ENCODE measurements at places on chromosomes 11 and 22.

DNA sequence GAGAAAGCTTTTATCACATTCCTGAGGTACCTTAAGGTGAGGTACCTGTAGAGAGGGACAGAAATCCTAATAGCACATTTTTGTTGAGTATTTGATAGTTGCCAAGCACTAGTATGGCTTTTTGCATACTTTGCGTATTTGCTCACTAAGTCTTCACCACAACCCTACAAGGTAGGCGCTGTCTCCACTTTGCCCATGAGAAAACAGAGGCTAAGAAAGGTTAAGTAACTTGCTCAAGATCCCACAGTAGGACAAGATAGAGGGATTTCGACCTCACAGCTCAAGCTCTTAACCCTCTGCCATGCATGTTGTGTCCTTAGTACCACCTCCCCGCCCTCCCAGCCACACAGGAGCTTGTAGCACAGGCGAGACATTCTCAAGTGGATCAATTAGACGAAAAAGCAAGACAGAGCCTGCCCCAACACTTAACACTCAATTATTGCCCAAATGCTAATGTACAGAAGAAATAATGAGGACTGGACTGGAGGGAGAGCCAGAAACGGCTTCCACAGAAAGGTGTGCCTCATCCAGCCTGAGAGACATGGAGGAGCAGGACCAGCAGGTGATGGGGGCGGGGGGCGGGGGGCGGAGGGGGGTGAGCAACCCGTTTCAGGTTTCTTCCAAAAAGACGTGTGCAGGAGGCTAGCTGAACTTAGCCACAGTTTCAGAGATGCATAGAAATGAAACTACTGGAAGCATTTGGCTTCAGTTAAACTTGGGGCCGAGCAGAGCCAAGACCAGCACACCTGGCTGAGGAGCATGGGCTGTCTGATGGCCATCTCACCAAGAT, 26.7 kb upstream of the CD44 start:
- no peak for DNase-seq

DNA sequence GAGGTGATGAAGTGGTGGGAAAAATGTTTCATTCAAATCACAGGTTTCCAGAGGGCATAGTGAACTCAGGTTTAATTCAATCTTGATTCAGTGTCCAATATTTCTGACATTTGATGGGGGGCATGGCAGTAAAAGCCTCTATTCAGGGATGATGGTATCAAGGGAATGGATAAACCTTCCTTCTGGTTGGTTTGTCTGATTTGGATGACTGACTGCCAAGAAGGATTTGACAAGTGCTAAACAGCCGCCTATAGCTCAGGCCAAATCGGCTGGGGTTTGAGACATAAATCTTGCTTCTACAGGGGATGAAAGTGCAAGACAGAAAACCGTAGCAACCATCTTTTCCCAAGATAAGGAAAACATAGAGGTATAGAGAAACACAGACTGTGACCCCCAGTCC, 121.8 kb upstream of the C11orf87 start:
- no peak for DNase-seq

DNA sequence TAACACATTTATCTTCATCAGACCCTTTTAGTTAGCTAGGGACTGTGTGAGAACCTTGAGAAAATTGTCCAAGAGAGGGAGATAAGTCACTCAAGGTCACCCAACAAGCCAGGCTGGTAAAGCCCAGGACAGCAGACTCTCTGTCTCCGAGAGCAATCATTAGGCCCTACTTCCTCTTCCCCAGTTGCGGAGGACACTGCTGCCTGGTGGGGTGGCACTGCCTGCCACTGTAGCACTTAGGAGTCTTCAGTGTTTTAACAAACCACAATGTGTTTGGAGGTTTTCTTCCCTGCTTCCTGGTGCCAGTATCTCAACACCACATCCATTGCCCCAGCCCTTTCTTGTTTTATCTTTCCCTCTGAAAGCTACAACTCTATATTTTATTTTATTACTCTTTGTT, 132.1 kb upstream of the LDLRAD3 start:
- DNase-seq, result no peak

DNA sequence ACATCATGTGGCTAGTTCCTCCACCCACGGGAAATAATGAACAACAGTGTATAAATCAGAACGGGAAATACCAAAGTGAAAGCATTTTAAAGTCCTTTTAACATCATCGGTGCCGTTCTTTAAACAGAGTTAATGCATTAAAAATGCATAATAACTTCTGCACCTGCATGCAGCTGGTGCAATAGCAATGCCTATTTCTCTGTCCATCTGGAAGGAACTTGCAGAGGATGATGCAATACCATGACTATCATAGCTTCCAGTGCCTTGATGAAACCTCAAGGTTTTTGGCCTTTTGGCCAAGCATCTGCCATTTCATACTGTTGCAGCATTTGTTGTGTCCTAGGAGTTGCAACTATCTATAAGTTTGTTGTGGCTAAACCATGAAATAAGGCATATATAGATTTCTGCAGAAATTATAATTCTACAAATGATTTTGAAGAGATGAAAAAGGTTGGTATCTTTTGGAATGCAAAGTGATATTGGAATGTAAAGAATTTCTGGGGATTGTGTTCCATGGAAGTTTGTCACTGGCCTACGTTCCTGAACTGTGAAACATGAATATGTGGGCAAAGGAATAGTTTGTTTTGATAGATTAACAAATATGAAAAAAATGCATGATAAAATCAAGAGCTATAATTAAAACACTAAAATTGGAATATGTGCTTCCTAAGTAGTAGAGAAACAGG, 9.8 kb upstream of the EIF3F start:
- no peak for DNase-seq

DNA sequence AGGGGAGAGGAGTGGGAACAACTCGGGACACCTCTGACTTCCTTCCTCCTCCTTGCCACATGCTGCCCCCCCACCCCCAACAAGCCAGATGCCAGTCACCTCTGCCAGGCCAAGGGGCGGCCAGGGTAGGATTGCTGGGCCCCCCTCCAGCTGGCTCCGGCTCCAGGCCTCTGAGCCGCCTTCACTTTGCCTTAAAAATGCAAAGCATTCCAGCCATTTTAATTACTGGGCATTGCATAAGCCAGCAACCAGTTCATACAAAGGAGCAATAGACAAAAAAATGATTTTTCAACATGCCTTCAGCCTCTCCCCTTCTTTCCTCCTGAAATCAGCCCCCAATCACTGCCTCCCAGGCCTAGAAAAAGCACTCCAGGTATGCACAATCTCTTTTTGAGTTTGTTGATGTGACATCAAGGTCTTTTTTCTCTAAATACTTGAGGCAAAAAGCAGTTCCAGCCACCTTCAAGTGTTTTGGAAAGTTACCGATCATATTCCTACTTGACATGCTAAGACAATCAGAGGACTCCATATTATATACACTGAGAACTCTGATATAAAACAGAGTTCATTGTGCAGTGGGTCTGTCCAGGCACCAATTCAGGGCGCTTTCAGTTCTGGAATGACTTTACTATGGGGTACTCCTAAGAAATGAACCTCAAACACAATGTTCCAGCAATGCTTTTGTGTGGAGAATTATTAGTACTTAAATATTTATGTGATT, 12.4 kb upstream of the TIMP3 start:
- DNase-seq, result no peak

GRCh38 chr11:85751724-85752123, 59.2 kb downstream of the SYTL2 start:
- no peak for DNase-seq

DNA sequence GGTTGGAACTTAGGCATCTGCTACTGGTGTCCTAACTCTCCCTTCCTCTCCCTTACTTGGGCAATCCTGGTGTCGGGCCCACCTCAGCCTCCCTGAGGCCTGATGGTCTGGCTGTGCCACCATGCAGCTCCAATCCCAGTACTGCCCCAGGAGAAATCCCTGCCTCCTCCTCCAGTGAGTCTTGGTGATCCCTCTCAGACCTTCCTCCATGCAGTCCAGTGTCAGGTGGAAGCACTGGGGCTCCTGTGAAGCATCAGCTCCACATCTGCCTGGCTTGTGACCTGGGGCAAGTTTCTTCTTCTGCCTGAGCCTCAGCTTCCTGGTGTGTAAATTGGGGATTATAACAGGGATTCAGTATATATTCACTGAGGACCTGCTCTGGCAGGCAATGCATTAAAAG, 1.8 kb upstream of the PELI3 start:
- DNase-seq, result no peak

GRCh38 chr11:124656774-124657630, 16.5 kb downstream of the SIAE start:
- DNase-seq, result no peak

DNA sequence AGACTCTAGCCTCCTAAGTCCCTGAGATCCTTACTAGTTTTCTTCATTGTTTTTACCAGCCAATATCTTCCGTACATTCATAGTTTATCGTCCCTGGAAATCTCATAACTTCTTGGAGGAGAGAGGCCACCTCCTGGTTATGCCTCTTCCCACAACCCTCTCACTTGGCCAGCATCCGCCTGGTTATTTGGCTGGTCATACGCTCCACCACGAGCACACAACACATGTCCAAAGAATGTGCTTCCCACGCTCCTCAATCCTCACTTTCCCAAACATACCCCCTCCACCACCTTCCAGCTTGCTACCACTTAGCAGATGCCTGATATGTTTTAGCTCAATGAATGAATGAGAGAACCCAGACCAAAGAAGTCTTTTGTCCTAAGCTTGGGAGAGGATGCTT, 83.5 kb upstream of the EIF3D start:
- no peak for DNase-seq

- DNase-seq, result no peak
Measured at GRCh38 chr11:85750646-85751045, 60.3 kb downstream of the SYTL2 start.

DNA sequence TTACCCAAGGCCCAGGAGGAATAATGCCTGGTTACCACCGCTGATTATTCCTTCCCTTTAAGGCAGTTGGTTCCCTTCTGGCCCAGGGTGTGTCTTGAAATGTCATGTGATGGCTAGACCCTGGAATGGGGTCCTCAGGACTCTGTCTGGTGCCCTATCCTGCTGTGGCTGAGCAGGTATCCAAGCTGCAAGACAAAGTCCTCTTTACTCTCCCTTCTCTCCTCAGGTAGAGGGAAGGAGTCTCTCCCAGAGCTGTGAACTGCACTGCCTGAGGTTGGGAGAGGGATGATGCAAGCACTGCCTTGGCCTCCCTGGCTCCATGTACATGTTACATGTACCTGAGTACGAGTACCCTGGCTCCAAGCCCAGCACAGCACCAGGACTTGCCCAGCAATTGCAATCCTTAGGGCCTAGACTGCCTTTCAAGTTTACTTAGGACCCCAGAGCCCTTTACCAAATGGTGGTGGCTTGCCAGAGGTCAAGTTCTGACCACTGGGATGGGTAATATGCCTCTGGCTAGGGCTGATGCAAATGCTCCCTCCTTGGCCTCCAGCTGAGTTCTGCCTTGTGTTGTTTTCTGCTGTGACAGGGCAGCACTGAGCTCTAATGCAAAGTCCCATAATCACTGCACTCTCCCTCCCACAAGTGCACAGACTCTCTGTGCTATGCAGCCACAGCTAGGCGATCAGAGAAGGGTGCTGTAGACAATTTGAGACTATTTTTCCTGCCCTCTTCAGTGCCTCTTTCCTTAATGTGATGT, 20.7 kb upstream of the AQP11 start:
- DNase-seq, result no peak

DNA sequence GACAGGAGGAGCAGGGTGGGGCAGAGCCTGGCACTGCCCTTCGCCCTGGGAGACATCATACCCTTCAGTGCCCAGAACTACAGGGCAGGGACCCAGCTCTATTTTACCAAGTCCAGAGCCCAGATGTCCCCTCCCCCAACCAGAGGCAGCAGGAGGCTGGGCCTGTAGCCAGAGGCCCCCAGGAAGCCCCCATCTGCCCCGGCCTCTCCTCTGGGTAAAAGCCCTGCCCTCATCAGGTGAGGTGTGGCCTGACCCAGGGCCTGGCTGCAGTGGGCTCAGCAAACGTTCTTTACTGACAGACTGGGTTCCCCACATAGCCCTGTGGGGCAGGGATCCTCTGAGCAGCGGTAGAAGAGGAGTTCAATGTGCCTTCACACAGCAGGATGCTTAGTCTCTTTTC, 51.8 kb upstream of the SLC22A12 start:
- no peak for DNase-seq

DNA sequence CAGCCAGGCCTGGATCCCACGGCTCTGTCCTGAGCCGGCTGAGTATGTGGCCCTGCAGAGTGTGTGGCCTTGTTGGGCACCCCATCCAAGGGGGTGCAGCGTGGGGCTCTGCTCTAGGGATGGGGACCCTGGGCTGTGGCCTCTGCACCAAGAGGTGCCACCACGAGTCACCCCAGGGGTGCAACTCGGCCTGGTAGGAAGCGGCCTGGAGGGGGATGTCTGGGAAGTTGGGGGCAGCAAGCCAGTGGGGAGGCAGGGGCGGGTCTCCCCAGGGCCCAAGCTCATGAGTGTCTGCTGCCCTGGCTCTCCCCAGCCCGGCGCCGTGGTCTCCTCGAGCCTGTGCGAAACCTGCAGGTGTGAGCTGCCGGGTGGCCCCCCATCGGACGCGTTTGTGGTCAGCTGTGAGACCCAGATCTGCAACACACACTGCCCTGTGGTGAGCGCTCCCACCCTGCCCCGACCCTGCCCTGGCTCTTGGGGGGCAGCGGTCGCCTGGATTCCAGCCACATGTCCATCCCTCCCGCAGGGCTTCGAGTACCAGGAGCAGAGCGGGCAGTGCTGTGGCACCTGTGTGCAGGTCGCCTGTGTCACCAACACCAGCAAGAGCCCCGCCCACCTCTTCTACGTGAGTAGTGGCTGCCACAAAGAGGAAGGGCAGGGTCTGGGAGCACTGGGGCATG, 24.2 kb upstream of the MUC5B start:
- DNase-seq, result no peak

- no peak for DNase-seq
Measured at GRCh38 chr11:100680070-100680469, 7.0 kb upstream of the ARHGAP42 start.

DNA sequence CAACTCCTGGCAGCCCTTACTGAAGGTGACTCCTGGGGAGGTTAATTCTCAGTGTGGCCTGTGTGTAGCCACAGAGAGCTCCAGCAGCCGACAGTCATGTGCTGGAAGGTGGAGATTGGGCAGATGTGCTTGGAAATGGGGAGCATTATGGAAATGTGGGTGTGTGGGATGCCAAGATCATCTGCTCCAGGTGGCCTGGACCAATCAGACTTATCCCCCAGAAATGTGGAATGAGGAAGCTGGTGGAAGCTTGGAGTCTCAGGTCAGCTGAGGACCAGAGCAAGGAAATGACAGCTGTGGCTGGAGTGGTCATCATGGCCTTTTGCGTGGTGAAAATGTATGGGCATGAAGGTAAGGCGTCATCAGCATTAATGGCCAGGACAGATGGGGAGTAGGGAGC, 234.0 kb downstream of the MIAT start:
- DNase-seq, result no peak

- DNase-seq, result no peak
Measured at GRCh38 chr11:46736615-46737014, 17.6 kb downstream of the F2 start.

- DNase-seq, result no peak
Measured at GRCh38 chr11:78476066-78476465, 58.4 kb upstream of the GAB2 start.

DNA sequence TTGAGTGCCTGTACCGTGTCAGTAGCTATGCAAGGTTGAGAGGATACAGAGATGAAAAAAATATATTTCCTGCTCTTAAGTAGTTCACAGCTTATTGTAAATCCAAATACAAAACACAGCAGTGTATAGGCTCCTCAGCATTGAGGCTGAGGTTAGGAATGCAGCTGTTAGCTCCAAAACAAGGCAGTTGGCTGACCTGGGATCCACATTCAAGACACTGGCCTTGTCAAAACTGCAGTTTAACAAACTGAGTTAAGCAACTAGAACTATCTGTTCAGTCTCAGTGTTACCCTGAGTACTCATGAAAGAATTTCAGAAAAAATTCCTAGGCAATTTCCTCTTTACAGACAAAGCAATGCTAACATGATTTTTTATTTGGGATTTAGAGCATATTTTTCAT, 42.8 kb downstream of the REXO2 start:
- DNase-seq, result no peak
